SJCRH30 (cell line): ENCODE measurements at places on chromosomes 11 and 22. TPM values are rescaled to one million over a fixed set of nuclear protein-coding genes. Genes with fewer than 3 reads are reported as not detected.

Gene APOL5
- not detected in 2 replicates for total RNA-seq

DNA sequence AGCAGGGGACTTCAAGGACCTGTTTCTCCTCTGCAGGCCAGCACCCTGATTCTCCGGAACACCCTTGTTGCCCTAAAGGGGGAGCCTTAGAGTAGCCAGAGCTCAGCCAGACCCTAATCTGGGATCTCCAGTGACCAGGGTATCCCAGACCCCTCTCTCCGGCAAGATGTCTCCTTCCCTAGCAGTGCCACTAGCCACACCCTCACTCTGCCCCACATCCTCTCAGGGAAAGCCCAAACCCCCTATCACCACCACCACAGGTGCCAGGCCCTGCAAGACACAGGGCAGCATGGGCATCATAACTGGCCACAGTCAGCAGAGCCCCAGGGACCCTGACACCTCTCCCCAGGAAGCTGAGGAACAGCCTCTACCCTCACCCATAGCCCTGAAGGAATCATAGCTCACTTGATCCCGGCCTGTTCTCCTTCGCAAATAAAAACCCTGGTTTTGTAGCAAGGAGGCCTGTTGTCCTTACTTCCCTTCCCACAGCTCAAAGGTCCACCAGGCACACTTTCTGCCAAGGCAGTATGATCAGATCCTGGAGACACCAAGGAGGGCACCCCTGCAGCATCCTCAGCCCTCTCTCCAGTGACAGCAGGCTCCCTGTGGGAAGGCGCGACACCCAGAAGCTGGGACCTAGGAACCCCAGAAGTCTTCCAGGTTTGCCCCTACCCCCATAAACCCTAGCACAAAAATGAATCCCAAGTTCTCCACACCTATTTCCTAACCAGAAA is 4.6 kb downstream of the CFL1 start:
- no peak overlapping the region for H3K4me3 ChIP-seq
- H3K4me1 ChIP-seq = no peaks in the 10 kb centered on the region
- peaks cover 50% of the 10 kb centered on the region for H3K36me3 ChIP-seq
- H3K27ac ChIP-seq = no peak overlapping the region
- no peaks in the 10 kb centered on the region for H3K27me3 ChIP-seq

Gene CADM1
- 6.0 TPM in 2 replicates for total RNA-seq

GRCh38 chr11:1924181-1924580 is 4.7 kb downstream of the TNNT3 start:
- no peaks in the 10 kb centered on the region for H3K36me3 ChIP-seq
- no peak overlapping the region for H3K4me3 ChIP-seq
- H3K27ac ChIP-seq = no peak overlapping the region
- peaks cover 36% of the 10 kb centered on the region for H3K4me1 ChIP-seq
- no peaks in the 10 kb centered on the region for H3K27me3 ChIP-seq
